ENCODE measurements at places on chromosomes 16 and 17.

DNA sequence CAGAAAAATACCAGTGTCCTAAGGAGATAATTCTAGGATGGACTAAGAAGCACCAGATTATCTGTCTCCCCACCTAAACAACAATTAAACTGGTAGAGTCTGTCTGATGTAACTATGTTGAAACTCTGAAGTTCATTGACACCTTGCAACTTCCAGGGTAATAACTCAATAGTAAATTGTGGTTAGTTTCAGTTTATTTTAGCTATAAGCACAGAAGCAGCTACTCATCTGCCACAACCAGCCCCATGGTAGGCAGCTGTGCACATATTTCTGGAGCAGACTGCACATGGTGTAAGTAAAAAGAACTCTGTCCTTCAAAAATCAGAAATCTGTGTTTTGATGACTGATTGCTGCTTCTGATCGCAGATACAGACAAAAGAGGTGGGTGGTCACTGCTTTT lies 852.1 kb downstream of the CDH11 start:
- no peak for DNase-seq

DNA sequence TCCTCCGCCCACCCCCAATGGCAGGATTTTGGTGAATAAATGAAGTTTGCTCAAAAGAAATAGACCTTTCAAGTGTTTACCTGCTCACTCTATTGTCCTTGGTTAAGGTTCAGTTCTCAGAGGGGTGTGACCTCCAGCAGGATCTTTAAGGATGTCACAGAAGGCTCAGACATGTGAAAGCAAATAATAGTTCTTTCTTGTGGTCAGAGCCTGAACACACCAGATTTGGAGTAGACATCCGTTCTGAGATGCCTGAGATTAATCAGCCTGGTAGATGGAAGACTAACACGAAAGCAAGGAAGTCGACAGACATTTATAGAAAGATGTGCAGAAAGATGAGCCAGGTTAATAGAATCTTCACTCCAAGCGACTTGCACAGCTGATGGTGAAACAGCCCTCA lies 557.9 kb upstream of the CDH11 start:
- DNase-seq, result no peak

GRCh38 chr17:82839617-82840292 lies at the start of gene ZNF750:
ZNF750 (minus strand) TSS chr17:82840022; CDS start chr17:82832454, 7,568 bp downstream.
- DNase-seq, result no peak

- DNase-seq, result no peak
Measured at GRCh38 chr17:17088086-17088485, 45.8 kb downstream of the MPRIP start.

GRCh38 chr17:16258901-16259300 lies 41.9 kb downstream of the PIGL start:
- DNase-seq, result no peak

- no peak for DNase-seq
Measured at GRCh38 chr16:48284772-48285409, 37.6 kb upstream of the ABCC11 start.

GRCh38 chr17:18139949-18140348 lies 31.4 kb downstream of the MYO15A start:
- DNase-seq, result peak; percentile 33

DNA sequence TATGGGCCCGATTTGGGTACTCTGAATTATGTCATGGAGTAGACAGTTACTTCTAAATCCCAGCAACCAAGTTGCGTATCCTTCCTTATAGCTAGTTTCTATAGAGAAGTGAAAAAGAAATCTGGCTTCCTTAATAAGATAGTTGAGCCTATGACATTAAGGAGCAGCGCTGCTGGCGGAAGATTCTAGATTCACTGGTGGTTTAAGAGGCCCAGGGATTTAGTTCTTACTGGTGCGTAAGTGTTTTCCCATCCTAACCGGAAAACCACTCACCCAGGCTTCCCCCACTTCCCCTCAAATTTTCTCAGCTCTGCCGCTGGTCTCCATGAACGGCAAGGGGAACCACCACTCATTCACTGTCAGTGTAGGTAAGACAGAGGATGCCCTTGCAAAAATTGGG lies 230.4 kb downstream of the CPPED1 start:
- DNase-seq, result no peak

DNA sequence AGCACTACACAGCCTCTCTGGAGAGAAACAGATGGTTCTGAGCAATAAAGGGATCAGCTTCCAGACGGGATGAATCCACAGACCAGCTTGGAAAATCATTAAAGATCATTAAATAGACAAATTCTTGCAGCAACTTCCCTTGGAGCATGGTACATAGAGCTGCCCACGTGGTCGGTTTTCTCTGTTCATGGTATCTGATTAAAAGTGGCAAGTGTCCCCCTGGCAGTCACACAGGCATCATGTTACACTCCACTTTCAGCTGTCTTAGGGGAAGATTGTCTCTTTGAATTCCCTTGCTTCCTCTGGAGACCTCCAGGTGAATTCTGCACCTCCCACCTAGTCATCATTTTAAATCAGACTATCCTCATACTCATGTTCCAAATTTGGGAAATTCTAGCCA lies 92.2 kb upstream of the CACNG3 start:
- no peak for DNase-seq

DNA sequence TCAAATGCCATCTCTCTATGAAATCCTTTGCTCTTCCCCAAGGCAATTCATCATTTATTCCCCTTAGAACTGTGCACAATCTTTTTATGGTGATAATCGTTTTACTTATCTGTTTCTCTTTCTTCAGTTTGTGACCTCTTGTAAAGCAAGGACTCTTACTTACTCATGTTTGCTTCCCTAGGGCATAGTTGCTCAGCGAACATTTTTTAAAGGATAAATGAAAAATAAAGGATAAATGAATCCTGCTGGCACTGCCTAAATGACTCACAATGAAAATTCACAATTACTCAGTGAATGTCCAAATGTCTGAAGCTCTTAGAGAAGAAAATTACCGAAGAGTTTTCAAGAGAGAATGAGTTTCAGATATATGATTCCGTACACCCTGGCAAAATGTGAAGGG lies 671.7 kb downstream of the CDH11 start:
- no peak for DNase-seq

- peak; percentile 85 for DNase-seq
Measured at GRCh38 chr17:48522031-48522653, 8.7 kb downstream of the HOXB1 start.

DNA sequence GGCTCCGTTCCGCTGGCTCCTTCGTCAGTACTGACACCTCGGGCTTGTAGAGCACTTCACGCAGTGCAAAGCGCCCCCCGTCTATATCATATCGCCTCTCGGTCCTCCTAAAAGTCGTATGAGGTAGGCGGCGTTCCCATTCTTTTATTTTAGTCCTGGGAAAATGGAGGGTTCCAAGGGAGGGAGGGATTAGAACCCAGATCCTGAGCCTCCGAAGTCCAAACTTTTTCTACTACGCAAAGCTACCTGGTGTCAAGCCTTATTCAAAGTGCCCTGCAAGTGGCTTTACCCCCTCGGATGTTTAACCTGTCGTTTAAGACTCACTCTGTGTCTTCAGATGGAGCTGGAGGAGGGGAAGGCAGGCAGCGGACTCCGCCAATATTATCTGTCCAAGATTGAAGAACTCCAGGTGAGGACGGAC lies 348 bp upstream of the FTSJ3 start:
- DNase-seq, result no peak

DNA sequence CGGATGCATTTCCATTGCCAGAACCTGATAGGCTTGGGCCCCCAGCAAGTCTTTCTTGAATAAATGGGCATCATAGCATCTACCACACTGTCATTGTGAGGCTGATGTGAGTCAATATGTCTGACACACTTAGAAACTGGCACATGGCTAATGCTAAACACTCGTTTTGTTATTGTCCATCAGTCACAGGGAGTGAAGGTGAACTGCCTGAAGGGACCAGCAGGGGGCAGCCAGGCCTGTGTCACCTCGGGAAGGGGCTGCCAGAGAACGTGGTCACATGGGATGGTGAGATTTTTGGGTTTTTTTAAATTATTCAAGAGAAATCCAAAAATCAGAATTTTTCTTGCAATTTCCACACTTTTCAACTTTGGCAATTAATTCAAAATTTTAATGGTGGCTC lies 831 bp upstream of the RCVRN start:
- DNase-seq, result peak; percentile 8

DNA sequence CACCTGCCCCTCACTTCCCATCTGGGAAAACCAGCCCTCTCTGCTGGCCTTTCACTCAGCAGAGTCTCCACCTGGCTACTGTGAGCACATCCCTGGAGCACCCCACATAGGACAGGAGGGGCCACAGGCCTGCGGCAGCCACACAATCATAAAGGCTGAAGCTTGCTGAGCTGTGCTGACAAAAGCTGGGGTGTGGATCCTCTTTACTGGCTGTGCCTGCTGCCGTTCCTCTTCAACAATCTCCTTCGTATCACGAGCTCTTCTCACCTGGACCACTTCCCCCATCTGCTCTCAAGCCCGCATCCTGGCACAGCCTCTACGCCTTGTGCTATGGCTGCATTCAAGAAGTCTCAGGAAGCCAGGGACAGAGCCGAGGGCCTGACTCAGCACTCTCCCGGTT lies 86.1 kb downstream of the ZNF778 start:
- no peak for DNase-seq

DNA sequence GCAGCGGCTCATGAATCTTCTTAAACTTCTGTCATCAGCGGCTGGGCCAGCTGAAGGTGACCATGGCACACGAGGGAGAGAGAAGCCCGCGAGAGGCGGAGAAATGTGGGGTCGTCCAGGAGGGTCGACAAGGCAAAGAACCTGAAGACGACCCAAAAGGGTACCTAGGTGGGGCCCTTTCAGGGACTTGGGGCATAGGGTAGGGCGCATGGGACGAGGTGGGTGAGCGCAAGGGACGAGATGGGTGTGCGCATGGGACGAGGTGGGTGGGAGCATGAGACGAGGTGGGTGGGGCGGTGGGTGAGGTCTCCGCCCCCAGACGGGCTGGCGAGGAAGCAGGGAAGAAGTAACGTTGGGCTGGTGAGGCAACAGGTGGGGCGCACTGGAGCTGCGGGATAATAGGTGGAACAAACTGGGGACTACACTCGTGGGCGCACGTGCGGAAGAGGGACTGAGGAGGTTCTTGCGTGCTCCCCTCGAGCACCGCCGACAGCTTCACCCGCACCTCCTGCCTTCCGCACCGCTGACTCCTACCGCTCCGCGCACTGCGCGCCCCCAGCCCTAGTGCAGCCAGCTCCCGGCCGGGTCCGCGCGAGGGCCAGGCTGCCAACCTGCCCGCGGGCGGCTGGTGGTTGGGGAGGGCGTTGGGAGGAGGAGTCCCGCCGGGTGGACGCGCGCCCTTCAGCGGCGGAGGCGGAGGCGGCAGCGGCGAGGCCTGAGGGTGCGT lies 23.2 kb upstream of the CRYM start:
- DNase-seq, result peak; percentile 77

DNA sequence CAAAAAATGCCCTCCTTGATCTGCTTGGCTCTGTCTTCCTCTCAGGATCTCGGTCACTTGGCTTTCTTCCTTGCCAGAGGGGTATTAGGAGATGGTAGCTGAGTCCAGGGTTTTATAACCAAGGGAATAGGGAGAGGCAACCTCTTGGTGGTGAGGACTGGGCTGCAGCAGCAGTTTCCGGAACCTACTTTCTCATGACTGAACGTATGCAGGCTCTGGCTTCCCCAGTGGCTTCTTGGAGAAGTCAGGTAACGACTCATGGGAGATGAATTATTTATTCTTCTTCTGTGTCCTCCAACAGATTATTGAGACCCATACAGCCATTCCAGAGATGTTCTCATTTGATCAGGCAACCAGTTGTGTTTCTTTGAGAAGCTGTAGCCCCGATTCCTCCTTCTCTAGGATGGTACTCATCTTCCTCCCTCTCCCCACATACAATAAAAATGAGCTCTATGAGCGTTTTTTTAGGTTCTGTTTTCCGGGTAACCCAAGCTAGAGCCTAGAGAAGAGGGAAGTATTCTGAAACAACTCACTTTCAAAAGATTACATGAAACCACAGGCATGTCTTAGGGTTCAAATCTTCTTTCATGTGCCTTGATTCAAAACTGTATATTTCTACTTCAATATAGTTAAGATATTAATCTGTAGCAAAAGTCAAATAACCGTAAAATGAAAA lies 22.3 kb upstream of the DHX40 start:
- no peak for DNase-seq

- no peak for DNase-seq
Measured at GRCh38 chr16:56478281-56479049, 27.1 kb downstream of the OGFOD1 start.

GRCh38 chr16:50835358-50836060 lies 93.6 kb downstream of the CYLD start:
- no peak for DNase-seq

GRCh38 chr16:23374721-23375510 lies 72.8 kb downstream of the SCNN1B start:
- no peak for DNase-seq

- no peak for DNase-seq
Measured at GRCh38 chr16:84761448-84762368, 58.1 kb upstream of the CRISPLD2 start.

DNA sequence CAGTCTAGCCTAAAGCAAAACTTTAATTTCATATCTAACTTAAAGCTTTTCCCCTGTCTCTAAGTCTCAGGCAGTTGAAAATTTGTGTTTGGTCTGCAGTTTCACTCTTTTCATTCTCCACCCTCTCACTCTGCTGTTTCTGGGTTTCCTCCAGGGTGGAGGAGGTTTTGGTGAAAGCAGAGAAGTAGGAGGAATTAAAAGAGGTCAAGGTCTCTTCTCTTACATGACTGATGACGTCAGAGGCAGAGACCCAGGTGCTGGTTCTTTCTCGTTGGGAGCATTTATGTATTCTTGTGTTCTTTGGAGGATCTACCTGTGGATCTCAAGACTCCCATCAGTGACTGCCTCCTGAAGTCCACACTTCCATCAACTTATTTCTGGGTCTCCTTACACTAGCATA lies 2.4 kb upstream of the PSMD11 start:
- DNase-seq, result no peak

GRCh38 chr16:23182679-23183542 lies at the start of gene SCNN1G:
SCNN1G (plus strand) TSS chr16:23182745; CDS start chr16:23186272, 3,527 bp downstream.
- DNase-seq, result no peak

DNA sequence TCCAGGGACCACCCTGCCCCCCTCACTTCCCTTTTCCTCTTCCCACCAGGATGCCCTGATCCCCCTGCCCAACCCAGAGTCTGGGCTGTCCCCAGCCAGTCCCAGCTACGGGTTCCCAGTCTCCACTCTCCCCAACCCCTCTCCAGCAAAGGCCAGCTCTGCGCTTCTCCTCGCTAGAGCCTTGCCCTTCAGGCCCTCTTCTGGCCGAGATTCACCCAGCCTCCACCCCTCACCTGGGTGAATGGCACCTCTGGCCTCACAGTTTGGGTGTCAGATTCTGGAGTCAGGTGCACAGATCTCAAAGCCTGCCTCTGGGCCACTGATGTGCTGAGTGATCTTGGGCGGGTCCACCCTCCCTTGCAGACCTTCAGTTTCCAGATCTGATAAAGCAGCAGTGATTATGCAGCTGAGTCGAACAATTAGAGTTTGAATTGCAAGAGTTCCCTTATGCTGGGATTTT lies 185.6 kb upstream of the TNRC6C start:
- DNase-seq, result no peak

All from SHP77 (cell line).